ENCODE measurements at places on chromosomes 5 and 9.

DNA sequence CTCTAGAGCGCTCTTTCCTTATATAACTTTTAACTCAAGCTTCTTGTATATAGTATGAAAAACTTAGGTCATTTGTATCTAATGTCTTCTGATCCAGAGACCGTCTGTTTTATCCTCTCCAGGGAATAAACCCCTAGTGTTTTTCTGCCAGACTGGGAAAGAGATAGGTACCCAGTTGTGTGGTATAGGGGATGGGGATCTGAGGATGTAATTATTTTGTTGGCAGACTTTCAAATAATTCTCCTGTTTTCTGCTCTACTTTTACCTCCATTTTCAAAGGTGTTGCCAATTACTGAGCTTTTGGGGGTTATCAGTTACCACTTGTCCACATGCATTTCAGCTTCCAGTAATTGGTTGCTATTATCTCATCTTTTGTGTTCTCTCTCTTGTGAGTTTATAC, 17.9 kb downstream of the CCDC171 start:
- DNase-seq, result no peak

DNA sequence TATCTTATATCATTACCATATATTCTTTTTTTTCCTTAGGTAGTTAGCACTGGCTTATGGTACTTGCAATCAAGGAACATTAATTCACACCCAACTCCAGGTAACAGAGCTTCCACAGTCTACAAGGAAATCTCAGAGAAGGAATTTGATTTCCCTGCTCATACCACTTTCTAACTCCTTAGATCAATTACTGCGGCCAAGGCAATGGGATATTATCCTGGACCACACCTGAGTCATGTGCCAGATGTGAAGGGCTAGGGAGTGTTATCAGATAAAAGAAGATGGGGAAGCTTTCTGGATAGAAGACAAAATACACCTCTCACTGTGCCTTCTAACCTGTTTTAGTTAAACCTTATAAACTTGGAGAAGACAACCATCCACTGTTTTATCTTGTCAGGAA, 181.2 kb downstream of the CCDC192 start:
- DNase-seq, result no peak

- no peak for DNase-seq
Observed at GRCh38 chr5:20276959-20277263, 288.9 kb upstream of the CDH18 start.

DNA sequence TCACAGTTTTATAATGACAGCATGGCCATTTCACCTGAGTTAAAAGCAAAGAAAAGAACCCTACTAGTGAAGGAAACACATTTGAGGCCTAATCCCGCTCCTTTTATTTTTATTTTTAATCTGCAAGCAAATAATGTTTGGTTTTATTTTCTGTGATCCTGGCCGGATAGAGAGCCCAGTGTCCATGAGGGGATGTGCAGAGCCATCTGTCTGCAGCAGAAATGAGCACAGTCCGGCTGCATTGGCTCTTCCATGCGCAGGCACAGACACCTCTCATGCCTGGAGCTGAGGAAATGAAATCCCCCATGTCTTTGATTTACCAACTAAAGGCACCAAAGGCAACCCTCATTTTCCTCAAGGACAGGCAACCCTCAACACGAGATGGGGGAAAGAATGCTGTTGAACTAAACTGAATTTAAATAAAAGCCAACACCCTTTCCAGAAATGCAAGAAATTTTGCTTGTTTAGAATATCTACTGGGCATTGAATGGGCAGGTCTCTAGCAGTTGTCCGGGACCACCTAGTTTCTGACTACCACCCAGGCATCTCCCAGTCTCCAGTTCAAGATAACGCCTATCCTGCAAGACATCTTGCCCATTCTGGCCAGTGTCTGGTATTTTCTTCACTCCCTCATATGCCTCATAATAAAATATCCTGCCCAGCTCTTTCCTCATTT, 47.9 kb upstream of the SEMA6A start:
- DNase-seq, result no peak

DNA sequence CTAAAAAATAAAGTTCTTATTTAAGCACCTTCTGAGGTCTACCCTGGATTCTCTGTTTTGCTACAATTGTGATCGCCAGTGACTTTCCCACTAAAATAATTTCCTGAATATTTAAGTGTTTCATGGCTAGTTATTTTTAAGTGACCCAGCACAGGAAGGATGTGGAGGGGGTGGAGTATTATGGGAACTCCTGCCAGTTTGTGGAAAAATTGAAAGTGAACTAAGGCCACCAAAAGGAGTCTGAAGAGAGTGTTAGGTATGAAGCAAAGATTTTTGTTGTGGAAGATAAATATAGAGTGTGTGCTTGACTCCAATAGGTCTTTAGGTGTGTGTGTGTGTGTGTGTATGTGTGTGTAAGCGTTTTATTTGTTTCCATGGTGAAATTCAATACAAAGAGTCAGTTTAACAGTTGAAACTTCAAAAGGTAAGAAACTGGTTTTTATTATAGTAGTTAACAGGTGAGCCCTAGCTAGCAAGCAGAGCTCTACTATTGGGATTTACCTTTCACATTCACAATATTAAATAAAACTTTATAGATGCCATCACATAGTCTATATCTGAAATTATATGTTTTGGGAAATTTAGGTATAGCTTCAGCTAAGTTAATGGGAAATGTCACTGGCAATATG, 25.6 kb downstream of the RASGRF2 start:
- no peak for DNase-seq

- DNase-seq, result no peak
Observed at GRCh38 chr5:95048628-95049027, 236.3 kb downstream of the MCTP1 start.

DNA sequence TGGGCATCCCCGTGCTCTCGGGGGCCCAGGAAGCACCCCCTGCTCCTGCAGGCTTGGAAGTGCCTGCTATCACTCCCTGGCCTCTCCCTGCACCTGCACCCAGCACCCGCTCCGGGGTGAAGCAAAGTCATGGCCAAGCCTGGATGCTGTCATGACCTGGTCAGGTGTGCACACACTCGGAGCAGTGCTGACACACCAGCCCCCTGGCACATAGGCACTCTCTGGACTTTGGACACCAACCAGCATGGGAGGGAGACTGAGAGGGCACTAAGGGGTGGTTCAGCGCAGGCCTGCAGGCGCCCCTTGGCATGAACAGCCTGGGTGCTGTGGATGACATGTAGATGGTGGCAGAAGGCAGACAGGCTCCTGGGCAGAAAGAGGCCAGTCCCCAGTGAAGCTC, 158.6 kb downstream of the GHR start:
- DNase-seq, result no peak

DNA sequence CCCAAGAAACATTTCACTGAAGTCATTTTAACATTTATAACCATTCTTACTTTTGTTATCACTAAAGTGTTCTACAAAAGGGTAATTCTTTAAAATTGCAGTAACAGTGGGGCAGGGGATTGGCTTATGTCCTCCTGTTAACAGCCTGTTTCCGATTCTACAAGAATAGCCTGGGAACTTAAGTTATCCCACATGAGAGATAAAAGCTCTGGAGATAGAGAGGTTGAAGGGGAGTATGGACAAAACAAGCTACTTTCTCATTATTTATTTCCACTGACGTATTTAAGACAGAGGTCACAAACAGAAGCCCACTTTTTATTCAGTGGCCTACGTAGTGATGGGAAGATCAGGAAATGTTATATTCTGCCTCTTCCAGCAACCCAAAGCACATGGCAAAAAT, 98.7 kb downstream of the EPB41L4A start:
- DNase-seq, result no peak

DNA sequence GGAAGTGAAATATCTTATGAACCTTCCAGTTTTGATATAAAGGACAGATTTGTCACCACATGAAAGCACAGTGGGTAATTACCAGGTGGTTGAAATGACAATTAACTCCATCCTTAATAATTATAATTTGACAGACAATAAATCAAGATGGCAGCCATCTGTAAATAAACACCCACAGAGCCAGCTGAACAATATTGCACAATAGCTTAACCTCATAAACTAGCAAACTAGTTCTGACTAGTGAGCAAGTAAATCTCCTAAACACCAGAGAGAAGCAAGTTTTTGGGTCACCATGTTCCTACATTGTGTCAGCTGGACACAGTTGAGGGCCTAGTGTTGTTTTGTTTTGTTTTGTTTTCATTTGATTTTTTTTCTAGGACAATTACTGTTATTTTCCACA, 577.4 kb downstream of the ACTL7B start:
- DNase-seq, result no peak

Data from GM18507 (cell line).